Right renal cortex interstitium (tissue), 3 donors: ENCODE measurements at places on chromosomes 6 and 20.

DNA sequence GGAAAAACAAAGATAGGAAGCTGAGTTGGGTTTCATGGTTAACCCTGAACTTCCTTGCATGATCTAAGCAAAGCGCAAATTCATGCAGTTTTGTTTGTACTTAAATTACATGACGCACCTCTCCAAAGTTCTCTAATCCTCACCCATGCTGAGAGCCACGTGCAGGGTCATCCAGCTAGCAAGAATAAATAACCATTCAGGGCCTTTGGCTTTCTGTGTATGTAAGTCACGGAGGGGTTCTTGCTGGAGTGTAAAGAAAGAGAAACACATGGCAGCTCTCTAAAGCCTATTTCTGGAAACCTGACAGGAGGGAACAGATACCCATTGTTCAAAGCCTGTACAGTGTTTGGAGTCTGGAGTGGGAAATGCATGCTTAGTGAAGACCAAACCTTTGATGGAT lies 171.7 kb upstream of the CCN2 start:
- no peak for DNase-seq

DNA sequence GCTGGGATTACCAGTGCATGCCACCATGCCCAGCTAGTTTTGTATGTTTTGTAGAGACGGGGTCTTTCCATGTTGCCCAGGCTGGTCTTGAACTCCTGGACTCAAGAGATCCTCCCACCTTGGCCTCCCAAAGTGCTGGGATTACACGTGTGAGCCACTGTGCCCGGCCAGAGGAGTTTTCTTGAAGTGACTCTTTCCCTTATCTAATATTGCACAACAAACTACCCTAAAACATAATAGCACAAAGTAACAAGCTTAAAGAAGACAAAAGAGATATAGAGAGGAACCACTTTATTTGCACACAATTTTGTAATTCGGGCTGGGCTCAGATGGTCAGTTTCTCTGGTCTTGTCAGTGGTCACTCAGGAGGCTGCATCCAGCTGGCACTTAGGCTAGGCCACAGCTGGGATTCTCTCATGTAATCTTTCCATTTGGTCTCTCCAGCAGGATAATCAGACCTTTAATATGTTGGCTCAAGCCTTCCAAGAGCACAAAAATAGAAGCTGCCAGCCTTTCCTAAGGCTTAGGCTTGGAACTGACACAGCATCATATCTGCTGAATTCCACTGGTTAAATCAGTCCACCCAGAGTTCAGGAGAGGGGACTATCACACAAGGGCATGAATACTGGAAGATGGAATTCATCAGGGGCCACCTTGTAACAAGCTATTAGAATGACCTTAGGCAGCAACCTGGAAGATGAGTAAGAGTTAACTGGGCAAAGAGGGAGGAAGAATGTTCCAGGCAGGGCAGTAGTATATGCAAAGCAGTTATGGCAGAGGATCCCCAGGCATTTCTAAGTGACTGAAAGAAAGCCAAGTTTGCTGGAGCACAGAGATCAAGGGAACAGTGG lies 56.7 kb upstream of the PNRC1 start:
- no peak for DNase-seq

GRCh38 chr6:169862043-169862891 lies 110.8 kb downstream of the ERMARD start:
- no peak for DNase-seq

- DNase-seq: no peak
Measured at GRCh38 chr6:26352315-26352714, 12.7 kb upstream of the BTN3A2 start.
